Stimulated activated CD8-positive, alpha-beta memory T cell treated with anti-CD3 and anti-CD28 coated beads, Interleukin-7, amount 100 ng/mL, for 48 hours (primary cell): ENCODE measurements at places on chromosomes 4 and X.

DNA sequence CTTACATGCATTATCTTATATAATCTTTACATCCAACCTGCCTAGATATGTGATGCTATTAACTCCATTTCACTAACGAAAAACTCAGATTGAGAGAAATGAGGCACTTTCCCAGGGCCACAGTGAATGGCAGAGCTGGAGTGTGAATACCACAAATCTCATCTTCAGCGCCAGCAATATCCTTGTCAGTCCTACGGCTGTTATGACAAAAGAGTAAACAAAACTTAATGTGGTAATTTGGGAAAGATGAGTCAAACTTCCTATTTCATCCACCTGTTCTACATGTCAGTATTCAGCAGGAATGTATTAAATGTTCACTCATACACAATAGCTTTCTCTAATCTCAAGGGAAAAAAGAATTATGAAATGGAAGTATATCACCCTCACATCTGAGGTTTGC, 56.9 kb downstream of the FAT1 start:
- no peak for DNase-seq

- DNase-seq, result no peak
Measured at GRCh38 chr4:91630764-91631163, 673.0 kb upstream of the GRID2 start.

DNA sequence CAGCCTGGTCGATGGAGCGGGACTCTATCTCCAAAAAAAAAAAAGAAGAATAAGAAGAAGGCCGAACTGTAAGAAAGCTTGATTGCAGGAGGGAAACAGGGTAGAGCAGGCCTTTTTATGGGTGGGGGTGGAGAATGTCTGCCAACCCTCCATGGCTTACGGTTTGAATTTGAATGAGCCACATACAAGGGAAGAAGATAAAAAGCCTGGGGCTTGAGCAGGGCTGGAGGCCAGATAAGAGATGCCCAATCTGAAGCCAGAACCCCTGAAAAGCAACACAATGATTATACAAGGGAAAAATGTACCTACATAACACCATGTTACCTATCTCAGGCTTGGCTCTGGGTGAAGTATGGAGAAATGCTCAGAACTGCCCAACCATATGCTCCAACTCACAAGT, 57.3 kb upstream of the TRIM2 start:
- DNase-seq, result no peak

- DNase-seq, result no peak
Measured at GRCh38 chr4:130403221-130403620, 1307.3 kb downstream of the C4orf33 start.

- no peak for DNase-seq
Measured at GRCh38 chr4:11881947-11882346, 453.3 kb upstream of the HS3ST1 start.

DNA sequence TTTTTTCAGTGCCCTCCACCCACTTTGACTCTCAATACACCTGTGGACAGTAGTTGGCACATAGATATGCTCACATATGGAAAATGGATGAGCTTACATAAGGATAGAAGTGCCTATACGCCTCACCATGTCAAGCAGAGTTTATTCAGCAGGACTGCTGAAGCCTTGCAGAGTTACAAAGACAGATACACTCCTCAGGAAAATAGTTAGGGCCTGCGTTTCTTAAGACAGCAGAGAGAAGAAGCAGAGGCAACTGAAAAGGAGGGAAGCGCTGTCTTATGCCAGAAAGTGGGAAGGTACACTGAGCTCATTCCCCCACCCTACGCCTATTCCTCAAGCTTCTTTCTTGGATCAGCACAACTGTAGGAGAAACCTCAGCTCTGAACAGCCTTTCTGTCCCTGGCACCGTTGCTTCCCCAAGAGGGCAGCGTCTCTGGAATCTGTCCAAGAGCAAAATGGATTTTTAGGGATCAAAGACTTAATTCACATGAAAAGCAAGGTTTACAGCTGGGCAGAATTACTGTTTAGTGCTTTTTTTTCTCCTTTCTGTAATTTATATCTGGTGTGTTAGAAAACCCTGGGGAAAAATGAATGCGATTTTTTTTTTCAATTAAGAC, 37.3 kb upstream of the MBTPS2 start:
- no peak for DNase-seq

DNA sequence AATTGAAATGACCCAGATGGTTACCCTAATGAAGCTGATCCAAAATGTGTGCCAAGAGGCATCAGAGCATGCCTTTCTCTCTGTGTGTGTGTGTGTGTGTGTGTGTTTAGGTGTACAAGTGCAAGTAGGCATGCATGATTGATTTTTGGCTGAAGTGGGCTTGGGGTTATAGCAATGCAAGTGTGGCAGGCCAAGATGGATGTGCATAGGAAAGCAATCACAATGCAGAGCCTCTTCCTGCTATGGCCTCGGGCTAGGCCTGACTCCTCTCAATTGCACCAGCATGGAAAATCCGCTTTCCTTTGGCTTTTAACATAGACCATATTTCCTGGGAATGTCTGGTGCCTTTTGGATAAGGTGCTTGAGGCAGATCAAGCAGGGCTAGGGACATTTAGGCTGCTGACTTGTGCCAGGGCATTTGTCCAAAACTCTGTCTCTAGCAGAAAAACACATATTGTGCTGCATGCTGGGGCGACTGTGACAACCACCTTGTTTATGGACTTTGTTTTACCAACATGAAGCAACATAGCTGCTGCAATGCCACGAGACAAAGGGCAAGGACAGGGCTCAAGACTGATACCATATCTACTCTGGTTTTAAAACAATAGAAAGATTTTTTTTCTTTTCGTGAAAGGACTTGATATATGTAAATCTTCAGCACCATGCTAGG, 395.7 kb downstream of the RAPGEF2 start:
- no peak for DNase-seq

DNA sequence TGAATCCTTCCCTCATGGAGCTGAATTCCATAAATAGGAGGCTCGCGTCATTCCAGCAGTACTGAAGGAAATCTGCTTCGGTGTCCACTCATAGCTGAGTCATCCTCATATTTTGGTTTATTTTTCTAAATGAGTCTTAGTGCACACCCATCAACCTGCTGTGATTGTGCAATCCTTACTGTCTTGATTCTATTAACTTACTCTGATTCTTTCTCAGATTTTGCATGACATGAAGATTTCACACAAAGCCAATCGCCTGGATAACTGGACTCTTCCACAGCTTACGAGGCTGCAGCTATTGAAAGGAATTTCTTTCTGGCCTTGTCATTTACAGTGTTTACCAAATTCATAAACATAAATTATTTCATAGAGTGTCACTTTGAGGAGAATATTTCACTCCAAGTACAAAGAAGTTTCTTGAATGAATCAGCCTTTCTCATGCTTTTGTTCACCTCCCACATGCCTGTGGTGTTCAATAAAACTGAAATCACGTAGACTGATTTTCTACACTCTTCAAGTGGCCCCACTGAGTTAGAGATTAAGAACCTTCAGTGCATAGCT, 207.6 kb upstream of the SLITRK2 start:
- DNase-seq, result no peak

- DNase-seq, result no peak
Measured at GRCh38 chr4:95838192-95838591, 1.7 kb upstream of the PDHA2 start.
